ENCODE measurements at places on chromosomes 6 and 20.

GRCh38 chr6:134097114-134097707, 44.8 kb upstream of the SLC2A12 start:
- peak; percentile 56 for DNase-seq

DNA sequence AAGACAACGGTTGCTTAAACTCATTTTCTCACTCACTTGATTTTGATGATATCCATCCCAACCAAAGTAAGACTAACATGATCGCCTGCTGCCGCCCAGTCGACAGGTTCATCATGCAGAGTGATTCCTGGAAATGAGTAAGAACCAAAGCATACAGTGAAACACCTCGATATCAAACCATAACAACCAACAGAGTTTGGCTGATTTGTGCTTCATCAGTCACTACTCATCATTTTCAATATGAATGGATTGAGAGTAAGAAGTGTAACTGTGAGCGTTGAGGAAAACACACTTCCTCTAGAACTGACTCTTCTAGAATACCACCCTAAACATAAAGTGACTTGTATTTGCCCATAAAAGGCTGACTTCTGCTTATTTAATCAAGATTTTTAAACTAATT, 29.2 kb upstream of the ALDH8A1 start:
- DNase-seq: no peak

- no peak for DNase-seq
Observed at GRCh38 chr6:154352898-154353585, 3.6 kb downstream of the IPCEF1 start.

- DNase-seq: no peak
Observed at GRCh38 chr20:16007164-16007563, 566.1 kb downstream of the KIF16B start.

GRCh38 chr6:51494342-51494741, 593.1 kb downstream of the PKHD1 start:
- no peak for DNase-seq

DNA sequence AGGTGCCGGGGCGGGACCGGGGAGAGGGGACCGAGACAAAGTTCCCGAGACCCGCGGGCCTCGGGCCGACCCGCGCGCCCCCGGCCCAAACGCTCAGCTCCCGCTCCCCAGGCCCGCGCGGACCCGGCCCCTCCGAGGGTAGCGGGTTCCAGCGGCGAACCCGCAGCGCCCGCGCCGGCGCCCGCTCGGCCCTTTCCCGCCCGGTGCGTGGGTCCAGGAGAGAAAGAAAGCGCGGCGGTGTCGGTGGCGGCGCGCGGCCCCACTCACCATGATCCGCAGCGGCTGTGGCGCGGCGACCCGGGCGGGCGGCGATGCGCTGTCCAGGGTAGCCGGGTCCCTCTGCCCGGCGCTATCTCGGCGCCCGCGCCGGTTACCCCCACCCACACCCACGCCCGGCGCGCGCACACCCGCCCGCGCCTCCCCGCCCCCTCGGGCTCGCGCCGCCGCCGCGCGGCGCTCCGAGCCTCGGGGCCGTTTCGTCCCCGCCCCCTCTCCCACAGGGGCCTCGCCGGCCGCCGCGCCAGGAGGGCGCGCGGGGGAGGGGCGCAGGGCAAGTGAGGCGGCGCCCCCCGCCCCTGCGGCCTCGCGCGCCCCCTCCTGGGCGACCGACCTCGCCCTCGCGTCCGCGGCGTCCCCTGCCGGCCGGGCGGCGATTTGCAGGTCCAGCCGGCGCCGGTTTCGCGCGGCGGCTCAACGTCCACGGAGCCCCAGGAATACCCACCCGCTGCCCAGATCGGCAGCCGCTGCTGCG, at the start of gene ELOVL2:
Gene ELOVL2 (minus strand): TSS at position 345 of the 751 bp plus-strand sequence. CDS start 75 bp downstream, at position 270.
- no peak for DNase-seq
